ENCODE measurements at places on chromosomes 1 and 21.

- no peak for DNase-seq
These were observed 7.0 kb downstream of the SOD1 start for GRCh38 chr21:31666445-31667010.

DNA sequence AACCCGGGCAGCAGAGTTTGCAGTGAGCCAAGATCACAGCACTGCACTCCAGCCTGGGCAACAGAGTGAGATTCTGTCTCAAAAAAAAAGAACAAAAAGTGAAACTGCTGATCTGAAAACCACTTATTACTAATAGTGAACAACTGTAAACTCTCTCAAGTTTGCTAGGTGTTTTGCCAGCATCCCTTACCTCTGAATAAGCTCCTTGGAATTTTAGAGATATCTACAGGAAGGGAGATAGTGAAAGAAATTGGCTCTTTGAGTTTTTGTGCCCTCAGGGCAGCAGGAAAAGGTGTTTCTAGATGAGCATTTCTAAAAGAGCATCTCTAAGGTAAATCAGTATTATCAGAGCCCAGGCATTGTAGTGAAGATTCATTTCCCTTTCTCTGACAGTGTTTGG lies 27.1 kb downstream of the PARK7 start:
- no peak for DNase-seq

- no peak for DNase-seq
These were observed 13.7 kb upstream of the RGS16 start for GRCh38 chr1:182617734-182618351.

DNA sequence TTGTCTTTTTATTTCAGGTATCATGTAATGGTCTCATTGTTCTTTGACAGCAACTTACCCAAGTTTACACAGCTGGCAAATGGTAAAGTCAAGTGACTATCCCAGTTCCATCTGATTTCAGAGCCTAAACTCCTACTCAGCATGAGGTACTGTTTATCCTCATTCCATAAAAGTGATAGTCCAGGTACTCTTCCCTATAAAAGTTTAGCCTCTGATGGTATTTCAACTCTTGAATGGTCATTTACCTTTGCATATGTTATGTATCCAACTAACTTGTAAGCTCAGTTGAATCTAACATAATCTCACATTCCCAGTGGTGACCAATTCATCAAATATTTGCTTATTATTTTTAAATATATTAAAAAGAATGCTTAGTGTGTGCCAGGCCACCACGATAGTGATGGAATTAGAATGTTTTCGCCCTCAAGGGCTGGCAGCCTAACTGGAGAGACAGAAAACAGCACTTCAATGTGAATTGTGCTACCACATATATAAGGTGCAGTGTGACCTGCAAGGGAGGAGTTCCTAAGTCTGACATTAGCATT lies 307.1 kb downstream of the CTH start:
- no peak for DNase-seq

DNA sequence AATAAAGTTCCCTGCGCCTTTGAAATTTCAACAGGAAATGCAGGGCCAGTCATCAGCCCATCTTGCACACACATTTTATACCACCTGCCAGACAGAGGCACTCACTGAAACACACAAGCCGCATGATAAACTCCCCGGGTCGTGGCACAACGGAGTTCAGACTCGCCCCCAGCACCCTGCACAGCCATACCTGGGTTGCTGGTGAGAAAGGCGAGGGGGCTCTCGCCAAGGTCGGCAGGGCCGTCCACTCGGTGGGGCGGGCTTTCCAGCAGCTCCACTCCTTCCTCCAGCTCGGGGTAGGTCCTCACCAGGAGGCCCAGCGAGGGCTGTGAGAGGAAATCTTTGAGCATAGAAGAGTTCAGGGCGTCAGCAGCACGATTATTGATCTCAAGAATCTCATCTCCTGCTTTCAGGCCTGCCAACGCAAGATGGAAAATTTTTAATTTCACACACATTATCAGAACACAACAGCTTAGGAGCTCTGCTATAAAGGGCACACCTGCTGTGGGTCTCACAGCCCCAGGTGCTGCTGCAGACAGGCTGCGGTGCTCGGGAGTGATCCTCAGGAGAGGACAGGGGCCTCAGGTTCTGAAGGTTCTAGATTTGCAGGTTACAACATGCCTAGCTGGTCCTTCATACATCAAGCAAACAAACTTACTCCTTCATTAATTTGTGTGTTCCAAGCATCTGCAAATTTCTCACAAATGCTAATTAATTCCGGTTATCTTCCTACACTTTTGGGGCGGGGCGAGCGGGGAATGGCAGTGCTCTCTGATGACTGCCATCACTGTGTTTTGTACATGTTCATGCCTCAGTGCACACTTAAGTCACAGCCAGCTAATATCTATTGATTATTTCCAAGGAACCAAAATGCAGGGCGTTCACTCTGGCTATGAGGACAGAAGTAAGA lies 144.2 kb upstream of the KRTAP19-8 start:
- DNase-seq: no peak

DNA sequence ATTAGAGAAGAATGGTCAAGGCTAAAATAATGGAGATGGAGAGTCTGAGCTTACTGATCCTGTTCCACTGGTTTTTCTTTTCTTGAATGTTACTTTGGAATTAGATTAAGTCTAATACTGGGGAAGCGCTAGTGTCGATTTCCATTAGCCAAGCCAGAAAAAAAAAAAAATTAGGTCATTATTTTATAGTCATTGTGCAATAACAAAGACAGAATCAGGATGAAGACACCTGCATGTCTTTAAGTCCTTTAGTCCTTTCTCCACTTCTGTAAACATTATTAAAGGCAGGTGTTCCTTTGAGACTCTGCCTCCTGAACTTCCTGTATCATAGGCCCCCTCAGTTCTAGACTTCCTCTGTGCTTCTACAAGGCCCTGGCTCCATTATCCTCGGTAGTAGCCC lies 42.8 kb downstream of the MYSM1 start:
- no peak for DNase-seq

- DNase-seq: no peak
These were observed 206.3 kb upstream of the KCTD3 start for GRCh38 chr1:215360758-215361157.

- no peak for DNase-seq
These were observed 58.5 kb downstream of the BEND5 start for GRCh38 chr1:48718116-48718630.

DNA sequence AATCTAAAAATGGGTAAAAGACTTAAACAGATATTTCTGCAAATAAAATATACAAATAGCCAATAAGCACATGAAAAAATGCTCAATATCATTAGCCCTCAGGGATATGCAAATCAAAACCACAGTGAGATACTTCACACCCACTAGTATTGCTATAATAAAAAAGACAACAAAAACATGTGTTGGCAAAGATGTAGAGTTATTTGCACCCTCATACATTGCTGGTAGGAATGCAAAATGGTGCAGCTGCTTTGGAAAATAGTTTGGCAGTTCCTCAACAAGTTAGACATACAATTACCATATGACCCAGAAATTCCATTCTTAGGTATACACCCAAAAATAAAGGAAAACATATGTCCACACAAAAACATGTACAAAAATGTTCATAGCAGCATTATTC lies 30.2 kb downstream of the ZZZ3 start:
- DNase-seq: peak; percentile 7

DNA sequence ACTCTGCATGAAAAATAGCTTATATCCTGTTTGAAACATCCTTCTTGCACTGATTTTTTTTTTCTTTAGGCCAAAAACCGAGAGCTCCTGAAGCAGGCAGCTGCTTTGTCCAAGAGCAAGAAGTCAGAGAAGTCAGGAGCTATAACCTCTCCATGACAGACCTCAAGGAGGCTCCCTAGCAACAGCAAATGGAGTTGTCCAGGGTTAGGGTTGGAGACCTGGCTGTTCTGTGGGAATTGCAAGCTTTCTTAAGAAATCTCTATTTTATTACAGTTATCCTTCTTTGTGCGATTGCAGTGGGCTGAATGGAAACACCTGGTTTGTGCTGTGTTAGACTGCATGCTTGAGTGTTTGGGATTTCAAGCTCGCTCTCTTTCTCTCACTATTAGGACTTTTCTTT lies 12.6 kb upstream of the STX12 start:
- no peak for DNase-seq

DNA sequence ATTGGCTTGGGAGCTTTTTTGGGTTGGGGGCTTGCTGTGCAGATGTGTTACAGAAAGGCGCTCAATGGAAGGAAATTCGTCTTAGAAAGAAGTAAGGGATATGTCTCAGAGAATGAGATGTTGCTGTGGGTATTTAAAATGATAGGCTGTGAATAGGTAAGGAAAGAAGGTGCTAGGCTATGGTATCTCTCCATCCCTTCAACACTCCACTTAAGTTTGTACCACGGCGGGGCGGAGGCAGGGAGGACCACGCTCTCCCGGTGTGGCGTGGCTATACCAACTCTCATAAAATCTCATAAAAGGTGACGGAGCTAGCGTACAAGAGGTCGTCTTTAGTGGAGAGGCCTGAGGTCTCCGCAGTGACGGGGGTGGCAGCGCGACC lies 305 bp upstream of the RPS6KC1 start:
- no peak for DNase-seq

DNA sequence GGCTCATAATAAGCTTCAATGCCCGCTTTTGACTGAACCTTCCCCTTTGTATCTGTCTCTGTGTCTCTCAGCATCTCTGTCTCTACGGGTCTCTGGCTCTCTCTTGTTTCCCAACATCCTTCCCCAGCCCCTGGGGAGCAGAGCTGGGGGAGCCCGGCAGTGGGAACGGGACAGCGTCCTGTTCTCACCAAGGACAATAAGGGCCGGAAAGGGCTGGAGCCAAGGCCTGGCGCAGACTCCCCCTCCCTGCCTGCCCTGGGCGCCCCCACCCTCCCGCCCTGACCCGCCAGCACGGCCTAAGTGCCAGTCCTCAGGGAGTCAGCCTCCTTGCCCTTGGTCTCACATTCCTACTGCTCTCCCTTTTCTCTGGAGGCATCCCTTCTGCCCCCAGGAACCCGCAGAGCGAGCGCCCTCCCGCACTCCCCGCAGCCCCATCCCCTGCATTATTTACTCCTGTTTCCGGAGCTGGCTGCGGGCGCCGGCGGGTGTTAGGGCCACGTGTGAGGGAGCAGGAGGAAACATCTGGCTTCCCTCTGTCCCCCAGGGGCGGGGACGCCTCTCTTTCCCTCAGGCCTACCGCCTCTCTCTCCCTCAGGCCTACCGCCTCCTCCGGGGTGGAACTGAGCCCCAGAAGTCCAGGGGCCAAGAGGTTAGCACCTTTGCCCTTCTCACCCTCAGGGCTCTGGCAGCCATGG lies 6.5 kb downstream of the KRTCAP2 start:
- no peak for DNase-seq

- DNase-seq: no peak
These were observed 12.4 kb downstream of the EPB41 start for GRCh38 chr1:28926629-28927265.

All from NCI-H1048 (cell line).